Tibial nerve (tissue), 4 donors: ENCODE measurements at places on chromosomes 1 and 21.

DNA sequence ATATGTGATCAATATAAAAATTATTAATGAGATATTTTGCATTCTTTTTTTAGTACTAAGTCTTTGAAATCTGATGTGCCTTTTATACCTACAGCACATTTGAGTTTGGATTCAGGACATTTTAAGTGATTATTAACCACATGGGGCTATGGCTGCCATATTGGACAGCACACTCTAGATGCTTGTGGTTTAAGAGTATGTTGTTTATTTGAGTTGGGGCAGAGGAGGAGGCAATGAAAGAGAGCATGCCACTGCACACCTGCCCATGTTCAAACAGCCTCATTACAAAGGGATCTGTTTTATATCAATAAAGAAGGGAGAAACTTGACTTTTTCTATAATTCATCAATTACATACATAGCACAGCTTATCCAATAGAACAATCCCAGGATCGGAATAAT, 99.4 kb upstream of the EDEM3 start:
- DNase-seq, result no peak

DNA sequence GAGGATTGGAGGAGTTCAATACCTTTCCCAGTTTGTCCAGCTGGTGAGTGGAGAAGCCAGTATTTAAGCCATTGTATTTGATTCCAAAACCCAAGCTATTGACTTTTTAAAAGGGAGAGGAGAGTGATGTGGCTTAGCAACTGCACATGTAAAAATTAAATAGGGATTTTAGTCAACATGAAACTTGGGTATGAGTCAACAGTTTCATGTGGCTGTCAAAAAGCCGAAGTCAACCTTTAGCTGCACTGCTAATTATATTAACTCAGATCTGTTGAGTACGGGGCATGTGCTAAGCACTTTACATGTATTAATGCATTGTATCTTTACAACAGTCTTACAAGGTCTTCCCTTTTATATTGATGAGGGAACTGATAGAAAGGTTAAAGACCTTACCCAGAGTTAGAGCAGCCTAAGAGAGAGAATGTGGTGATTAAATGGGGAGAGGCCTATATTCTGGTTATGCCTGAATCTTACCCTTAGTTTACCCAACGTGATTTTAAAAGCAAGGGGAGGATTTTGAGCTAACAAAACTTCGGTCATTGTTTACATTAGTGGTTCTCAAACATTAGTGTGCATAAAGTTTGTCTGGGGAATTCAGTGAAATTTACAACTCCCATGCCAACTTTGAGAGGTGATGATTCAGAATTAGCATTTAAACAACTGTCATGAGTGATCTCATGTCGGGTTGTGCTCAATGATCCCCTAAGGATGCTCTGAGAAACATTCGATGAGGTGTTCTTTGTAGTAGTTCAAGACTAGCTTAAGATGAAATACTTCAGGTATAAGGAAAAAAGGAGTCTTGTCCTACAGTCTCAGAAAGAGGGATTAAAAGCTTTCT, 6.9 kb upstream of the SLC35F3 start:
- no peak for DNase-seq

DNA sequence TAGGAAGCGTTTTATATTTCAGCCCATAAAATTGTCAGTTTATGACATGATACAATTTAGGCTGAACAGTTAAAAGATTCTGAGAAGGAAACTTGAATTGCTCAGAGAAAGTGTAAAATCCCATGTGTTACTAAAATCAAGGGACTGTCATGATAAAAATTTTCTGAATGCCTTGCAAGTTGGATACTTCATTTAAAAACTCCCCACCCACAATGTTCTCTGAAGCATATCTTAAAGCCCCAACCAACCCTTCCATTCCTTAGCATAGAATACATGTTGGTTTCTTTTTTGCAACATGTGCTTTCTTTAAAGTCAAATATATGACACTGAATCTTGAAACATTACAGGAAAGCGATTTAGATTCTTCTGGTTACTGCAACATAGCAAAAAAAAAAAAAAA, 97.4 kb downstream of the MRPL39 start:
- DNase-seq, result no peak

GRCh38 chr21:17644186-17644585, 31.5 kb upstream of the BTG3 start:
- DNase-seq, result no peak

- DNase-seq, result no peak
These were observed 367.6 kb upstream of the VAMP3 start for GRCh38 chr1:7403265-7404045.

- no peak for DNase-seq
These were observed 133.6 kb downstream of the TM2D1 start for GRCh38 chr1:61591351-61591750.

DNA sequence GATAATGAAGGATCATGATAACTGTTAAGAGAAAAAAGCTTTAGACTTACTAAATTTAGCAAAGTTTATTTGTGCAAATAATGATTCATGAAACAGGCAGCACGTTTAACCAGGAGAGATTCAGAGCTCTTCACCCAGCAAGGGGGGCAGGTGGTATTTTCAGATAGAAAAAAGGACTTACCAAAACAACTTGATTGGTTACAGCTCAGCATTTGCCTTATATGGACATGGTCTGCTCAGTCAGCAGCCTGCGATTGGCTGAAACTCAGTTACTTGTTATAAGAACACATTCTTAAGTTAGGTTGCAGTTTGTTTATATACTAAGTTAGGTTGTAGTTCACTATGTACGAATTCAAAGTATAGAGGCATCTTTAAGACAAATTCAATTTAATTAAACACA, 165.6 kb downstream of the DUSP10 start:
- DNase-seq, result no peak

DNA sequence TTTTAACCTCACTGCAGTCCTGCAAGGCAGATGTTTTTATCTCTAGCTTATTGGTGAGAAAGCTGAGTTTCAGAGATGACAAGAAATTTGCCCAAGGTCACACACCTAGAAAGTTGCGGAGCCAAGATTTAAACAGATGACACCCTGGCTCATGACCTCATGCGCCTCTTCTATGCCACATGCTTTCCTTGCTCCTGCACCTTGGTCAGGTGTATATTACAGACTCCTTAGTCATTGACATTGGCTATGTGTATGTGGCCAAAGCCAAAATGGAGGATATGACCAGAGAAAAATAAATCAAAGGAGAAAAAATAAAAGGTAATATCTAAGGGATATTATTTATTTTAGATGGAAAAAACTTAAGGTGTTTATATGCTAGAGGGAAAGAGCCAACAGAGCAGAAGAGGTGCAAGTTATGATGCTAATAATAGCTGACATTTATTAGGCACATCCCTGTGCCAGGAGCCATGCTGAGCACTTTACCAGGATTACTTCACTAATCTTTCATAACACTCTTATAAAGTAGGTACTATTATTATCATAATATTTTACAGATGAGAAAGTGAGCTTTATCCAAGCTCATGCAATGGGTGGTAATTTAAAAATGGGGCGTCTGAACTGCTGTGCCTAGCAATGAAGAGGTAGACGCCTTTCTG, 13.8 kb upstream of the MYOC start:
- DNase-seq, result no peak

- DNase-seq, result no peak
These were observed 1.0 kb downstream of the TMEM59 start for GRCh38 chr1:54051933-54052430.

GRCh38 chr1:198123133-198123532, 33.7 kb upstream of the NEK7 start:
- DNase-seq, result no peak

DNA sequence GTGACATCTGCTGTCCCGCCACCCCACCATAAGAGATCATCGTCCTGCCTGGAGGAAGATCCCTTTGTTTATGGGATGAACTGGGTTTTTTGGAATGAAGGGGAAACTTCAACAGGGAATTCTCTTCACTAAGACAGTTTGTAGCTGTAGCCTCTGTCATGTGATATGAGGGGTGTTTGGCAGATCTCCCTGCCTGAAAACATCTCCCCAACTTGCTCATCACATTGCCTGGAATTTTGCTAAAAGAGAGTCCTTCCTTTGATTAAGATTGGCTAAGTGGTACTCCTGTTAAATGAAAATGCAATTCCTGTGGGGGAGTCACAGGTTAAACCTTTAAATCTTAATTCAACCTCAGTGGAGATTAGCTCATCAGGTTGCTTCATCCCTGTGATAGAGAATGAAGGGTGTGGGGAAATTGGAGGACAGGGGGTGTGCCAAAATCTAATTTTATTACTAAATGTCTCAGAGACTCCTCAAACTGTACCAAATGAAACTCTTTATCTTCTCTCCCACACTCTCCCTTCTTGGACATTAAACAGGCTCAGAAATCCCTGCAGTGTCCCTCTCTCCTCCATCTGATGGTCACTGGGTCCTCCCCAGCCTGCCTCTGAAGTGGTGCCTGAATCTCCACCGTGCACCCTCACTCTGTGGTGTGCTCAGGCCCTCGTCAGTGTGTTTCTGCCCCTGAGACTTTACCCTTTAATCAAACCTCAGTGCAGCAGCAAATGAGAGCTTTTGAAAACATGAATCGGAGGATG, 54.8 kb downstream of the IER5 start:
- DNase-seq, result no peak

GRCh38 chr1:209885403-209886218, 52.4 kb upstream of the SYT14 start:
- DNase-seq, result no peak

GRCh38 chr1:201220388-201220715, 29.7 kb downstream of the IGFN1 start:
- DNase-seq, result no peak

GRCh38 chr1:21269461-21270085, 20.7 kb downstream of the ECE1 start:
- DNase-seq, result no peak

GRCh38 chr1:175823406-175823805, 80.0 kb upstream of the TNR start:
- DNase-seq, result no peak

GRCh38 chr1:230208619-230209261, 141.7 kb downstream of the GALNT2 start:
- no peak for DNase-seq

- no peak for DNase-seq
These were observed 897 bp downstream of the CYYR1 start for GRCh38 chr21:26572076-26572701.

DNA sequence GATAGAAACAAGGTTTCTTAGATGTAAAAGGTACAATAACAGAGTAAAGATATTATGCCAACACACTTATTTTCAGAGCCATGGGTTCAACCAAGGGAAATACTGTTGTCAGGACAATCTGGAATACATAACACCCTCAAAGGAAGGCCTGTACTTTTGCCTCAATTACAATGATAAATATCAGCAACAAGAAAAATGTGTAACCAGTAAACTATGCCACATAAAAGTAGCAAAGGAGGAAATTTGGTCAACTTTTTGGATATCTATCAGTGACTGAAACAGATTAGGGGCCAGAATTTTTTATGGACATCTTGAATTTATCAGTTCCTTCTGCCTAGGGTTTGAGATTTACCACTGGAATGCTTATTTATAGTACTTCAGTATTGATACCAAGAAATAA, 24.6 kb upstream of the RAP1GAP start:
- DNase-seq, result no peak

GRCh38 chr1:31939484-31940329, 1.5 kb upstream of the PTP4A2 start:
- DNase-seq, result no peak

- DNase-seq, result no peak
These were observed 30.0 kb downstream of the PRRC2C start for GRCh38 chr1:171515299-171515698.

DNA sequence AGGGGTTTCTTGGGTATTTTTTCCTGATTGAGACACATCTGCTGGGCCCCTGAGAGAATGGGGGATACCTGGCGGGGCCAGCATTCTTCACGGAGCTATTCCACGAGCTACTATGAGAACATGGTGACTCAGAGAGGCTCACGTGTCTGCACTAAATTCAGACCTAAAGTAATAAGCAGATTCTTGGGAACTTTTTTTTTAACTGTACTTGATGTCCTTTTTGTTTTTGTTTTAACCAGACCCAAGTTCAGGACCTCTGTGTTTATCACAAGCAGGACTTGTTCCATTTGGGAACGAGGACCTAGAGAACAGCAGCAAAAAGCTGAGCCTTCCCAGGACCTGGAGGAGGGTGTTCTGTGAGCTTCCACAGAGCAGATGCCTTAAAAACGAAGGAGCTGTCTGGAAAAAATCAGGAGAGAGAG, 44.0 kb downstream of the EVA1C start:
- no peak for DNase-seq

- no peak for DNase-seq
These were observed 122.2 kb upstream of the ADGRL4 start for GRCh38 chr1:79128722-79129121.

- DNase-seq, result no peak
These were observed 172.1 kb upstream of the RNPC3 start for GRCh38 chr1:103353391-103353790.

DNA sequence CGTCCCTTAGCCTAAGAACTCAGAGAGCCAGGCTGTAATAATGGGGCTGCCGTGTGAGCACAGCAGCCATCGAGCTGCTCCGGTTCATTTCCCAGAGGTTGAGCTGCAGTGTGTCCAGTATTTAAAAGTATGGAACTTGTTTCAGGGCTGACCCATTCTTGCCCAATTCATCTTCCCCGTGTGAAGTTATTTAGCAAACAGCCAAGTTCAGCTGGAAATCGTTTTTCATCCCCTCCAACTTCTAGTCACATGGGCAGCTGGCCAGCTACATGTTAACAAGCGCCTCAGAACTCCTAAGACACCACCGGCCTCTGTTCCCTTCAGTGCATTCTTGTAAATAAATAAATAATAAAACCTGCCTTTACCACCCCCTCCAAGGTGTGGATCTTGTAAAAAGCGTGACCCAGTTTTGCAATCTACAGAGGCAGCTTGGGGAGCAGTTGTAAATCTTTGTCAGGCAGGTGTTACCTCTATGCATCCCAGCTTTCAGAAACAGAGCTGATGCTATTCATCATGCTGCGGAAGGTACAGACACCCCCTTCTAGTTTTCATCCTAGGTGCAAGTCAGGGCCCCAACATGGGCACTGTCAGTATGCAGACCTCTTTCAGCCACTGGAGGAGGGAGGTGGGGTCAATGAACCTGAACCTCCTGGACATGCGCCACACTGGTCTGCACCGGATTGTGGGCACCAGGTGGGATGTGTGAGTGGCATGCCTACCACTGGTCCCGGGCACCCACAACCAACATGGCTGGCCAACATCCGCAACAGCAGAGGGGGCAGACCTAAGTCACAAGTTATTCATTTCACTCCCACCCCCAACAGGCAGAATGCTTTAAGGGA, 18.7 kb upstream of the KNCN start:
- no peak for DNase-seq

GRCh38 chr1:168613038-168613451, 36.6 kb downstream of the XCL1 start:
- DNase-seq, result no peak

- DNase-seq, result no peak
These were observed 16.2 kb downstream of the AZIN2 start for GRCh38 chr1:33097137-33097611.

DNA sequence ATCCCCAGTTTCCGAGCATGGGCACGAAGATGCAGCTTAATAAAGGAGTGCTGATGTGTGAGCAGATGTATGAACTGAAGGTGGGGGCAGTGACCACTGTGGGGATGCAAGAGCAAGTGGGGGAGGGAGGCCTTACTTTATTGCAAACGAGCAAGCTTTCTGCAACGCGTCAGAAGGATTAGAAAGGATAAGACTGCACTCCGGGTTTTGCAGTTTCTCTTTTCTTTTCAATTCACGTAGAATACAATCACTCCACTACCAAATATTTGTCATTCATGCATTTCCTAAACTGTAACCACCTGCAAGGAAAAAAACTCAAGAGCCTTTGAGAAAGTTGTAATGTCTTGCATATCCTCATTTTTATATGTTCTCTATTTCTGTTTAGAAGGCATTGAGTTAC, 4.3 kb upstream of the OR2C3 start:
- DNase-seq, result no peak

GRCh38 chr1:211529453-211529852, 37.5 kb upstream of the RD3 start:
- DNase-seq, result no peak
